T-helper 2 cell (primary cell): ENCODE measurements at places on chromosomes 7 and 10.

DNA sequence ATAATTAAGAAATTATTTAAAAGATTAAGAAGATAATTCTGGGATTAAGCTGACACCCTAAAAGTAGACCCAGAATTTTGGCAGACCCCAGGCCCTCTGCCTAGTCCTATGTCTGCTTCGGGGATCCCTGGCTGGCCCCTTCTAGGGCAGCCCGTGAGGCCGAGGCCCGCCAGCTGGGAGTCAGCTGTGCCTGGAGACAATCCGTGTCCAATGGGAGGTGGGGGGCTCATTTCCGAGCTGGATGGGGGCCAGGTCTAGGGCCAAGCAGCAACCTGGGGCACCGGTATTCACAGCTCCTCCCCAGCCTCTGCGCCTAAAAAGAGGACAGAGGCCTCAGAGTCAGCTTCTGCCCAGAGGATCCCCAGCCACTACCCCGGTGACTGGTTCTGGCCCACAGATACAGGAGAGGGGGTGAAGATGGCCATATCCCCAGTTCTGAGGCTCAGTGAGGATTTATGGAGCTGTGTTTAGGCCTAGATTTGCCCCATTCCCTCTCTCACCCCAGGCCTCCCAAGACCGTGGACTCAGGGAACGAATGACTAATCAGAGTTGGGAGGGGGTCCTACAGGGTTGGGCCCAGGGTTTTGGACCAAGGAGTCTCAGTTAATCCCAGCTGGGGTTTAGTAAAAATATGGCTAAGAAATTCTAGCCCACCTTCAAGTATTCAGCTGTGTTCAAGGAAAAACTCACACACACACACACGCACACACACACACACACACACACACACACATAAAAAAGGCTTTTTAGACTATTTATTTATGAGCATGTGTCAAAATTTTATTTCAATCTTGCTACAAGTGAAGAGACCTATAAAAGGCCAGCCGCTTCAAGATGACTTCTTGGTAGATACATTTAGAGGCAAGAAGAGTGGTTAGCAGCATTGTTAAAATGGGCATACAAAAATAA is 37.4 kb upstream of the LBX1 start:
- DNase-seq, result no peak

GRCh38 chr7:3942816-3943745 is 642.0 kb downstream of the SDK1 start:
- DNase-seq, result no peak

DNA sequence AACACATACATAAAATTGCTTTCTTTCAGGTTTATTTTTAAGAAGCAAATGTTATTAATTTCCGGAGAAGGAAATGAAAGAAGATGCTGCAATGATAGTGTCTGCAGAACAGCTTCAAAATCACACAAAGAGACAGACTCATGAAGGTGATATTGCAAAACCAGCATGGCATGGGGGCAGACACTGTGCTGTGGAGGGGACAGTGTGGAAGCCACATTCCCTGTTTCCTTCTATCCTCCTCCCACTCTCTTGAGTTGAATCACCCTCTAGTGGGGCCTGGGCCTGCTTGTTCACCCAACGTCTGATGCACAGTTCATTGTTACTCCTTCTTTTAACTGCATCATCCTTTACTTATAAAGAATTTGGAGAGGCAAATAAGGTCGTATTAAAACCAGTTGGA is 104.0 kb upstream of the INSIG1 start:
- DNase-seq, result peak; percentile 78

- DNase-seq, result no peak
These were observed 23.2 kb upstream of the PIP4K2A start for GRCh38 chr10:22737587-22737986.
